ENCODE measurements at places on chromosomes 12 and 14. TPM values are rescaled to one million over a fixed set of nuclear protein-coding genes. Genes with fewer than 3 reads are reported as not detected.

The C12orf42 gene
- not detected for total RNA-seq

The OR6C2 gene
- total RNA-seq = not detected

The KLRK1 gene
- not detected for total RNA-seq

The ESR2 gene
- not detected for total RNA-seq

The DLST gene
- total RNA-seq = 95.0 TPM

The KRT82 gene
- not detected for total RNA-seq

The DHH gene
- not detected for total RNA-seq

The FIGNL2 gene
- total RNA-seq = under 0.01 TPM

The RILPL1 gene
- total RNA-seq = 11.7 TPM

The PABPN1 gene
- total RNA-seq = 55.9 TPM

The RBP5 gene
- not detected for total RNA-seq

The INHBC gene
- under 0.01 TPM for total RNA-seq
